ENCODE measurements at places on chromosomes 2 and 18.
A peak's percentile ranks its signal among the peaks of the same experiment; 100 is the strongest.

GRCh38 chr2:231383416-231384108 lies 11.9 kb upstream of the B3GNT7 start:
- DNase-seq = no peak

GRCh38 chr2:53989210-53989862 lies 18.5 kb upstream of the PSME4 start:
- DNase-seq = no peak

- DNase-seq = no peak
Observed at GRCh38 chr18:59877361-59877760, 22.4 kb upstream of the PMAIP1 start.

- no peak for DNase-seq
Observed at GRCh38 chr18:57803103-57803969, at the start of gene ATP8B1. ATP8B1 (minus strand) TSS chr18:57803315; CDS start chr18:57731807, 71,508 bp downstream.

DNA sequence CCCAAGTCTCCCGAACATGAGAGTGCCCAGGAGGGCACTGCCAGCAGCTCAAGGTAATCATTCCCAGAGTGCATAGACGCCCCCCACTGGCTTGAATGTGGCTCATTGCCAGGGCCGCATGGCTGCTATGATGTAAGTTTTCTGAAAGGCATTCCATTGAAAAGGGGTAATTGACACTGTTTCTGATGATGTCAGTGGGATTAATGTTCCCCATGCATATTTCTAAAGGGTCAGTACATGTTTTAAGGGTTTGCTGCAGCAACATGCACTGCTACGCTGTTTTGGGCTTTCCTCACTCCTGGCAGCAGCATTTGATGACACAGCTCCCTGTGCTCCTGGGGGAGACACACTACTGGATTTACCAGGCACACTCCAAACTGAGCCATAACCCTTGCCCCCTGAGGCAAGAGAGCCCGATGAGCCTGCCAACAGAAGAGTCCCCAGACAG lies 36.7 kb downstream of the KIAA2012 start:
- DNase-seq = no peak

DNA sequence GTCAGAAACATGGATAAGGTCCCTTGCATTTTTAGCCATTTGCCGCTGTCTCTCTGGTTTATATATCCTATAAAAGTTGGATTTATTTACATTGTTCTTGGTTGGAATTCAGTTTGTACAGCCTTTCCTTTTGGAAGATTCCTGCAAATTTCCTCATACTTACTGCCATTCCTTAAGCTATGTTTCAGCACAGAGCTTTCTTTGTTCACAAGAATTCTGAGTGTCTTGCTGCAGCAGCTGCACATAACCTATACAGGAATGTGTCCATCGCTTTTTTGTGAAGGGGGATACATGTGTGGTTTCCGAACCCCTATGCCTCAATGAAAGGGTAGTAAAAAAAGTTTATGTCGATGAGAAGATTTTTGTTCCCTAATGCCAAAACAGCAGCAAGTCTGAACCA lies 48.3 kb upstream of the CCDC68 start:
- no peak for DNase-seq

DNA sequence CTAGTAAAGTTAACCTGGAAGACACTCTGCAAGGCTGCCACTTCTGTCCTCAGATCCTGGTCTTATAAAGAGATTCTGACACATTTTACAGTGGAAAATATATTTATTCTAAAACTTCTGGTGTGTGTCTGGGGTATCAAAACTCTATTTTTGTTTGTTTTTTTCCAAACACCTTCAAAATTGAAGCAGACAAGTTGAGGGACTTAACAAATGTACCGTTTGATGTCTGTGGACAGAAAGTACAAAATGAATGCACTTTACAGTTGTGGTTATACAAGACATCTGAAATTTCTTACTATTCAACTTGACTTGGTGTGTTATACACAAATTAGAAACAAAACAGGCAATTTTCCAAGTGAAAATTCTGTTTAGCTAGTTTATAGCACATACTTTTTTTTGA lies 823.2 kb upstream of the SALL3 start:
- no peak for DNase-seq

DNA sequence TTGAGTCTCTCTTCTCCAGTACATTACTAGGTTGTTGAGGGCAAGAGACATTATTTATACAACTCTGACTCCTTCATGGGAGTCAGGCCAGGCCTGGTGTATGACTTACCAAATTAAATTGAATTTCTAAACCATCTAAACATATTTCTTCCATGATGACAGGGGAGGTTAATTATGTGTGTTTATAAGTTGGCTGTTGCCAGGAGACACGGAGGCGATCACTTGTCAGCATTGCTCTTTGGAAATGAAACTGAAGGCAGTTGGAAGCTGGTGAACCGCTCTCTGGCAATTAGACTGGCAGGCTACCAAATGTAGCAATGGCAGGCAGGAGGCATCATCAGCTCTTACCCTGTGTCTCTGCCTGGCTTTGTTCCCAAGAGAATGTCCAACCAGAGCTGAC lies 241.4 kb downstream of the KCNS3 start:
- DNase-seq = no peak

GRCh38 chr2:153106802-153107477 lies 371.6 kb downstream of the RPRM start:
- DNase-seq = no peak

- DNase-seq = no peak
Observed at GRCh38 chr2:232085164-232085563, 123.7 kb downstream of the DIS3L2 start.

GRCh38 chr2:107218208-107218607 lies 332.2 kb upstream of the ST6GAL2 start:
- no peak for DNase-seq

DNA sequence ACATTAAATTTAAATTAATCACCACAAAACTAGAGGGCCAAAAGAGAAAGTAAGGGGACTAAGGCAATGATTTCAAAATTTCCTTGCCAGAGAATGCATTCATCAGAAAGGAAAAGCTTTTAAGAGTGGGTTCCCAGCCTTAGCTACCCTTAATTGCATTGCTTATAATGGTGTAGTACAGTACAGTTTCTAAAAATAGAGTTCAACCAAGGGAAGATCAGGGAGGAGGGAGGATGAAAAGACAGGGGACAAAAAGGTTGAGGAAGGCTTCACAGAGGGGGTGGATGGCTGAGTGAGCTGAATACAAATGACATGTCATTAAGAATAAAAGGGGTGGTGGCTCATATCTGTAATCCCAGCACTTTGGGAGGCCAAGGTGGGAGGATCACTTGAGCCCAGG lies 119.9 kb downstream of the RBMS1 start:
- no peak for DNase-seq

GRCh38 chr18:77911971-77912605 lies 662.4 kb downstream of the GALR1 start:
- peak; percentile 40 for DNase-seq

DNA sequence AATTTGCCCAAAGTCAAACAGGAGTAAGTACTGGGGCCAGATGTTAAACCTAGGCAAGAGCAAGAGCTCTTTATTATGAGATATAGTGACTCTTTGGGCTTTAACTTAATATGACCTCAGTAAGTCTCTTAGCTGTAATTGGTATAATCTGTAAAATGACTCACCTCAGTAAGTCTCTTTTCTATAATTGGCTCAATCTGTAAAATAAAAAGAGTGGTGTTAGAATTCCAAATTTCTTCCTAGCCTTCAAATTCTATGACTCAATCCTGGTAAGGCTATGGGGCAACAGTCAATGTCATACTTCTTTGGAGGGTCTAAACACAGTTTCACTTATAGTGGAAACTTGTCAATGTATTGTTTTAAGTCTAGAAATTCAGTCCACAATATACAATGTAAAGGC lies 1608.9 kb upstream of the PIK3C3 start:
- no peak for DNase-seq

- DNase-seq = no peak
Observed at GRCh38 chr2:120691410-120691809, 44.3 kb upstream of the GLI2 start.

GRCh38 chr2:182761903-182762302 lies 45.8 kb downstream of the DNAJC10 start:
- DNase-seq = no peak

DNA sequence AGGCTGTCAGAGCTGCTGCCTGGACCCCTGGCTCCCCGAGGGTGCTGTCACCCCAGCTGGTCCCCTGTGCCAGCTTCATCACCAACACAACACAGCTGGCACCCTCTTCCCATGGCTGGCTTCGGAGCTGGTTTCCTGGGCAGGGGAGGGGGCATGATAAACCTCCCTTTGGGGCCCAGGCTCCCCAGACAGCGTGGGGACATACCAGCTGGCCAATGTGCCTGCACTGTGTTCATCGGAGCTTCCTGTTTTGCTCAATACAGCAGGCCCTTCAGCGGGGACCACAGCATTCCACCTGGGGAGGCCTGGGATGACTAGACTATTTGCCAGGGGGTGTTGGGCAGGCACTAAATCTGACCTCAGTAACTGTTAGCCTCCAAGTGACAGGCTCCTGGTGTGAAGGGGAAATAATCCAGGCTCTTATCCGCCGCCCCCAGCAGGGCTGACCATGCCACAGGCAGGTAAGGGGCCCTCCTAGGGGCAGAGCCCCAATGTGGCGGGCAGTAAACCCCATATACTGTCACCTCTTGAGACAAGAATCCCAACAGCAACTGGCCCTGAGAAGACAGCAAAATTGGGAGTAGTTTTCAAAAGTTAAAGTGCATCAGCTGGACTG lies 44.6 kb downstream of the EMX1 start:
- no peak for DNase-seq

GRCh38 chr2:219783359-219783975 lies 156.0 kb downstream of the SLC4A3 start:
- DNase-seq = no peak

GRCh38 chr2:229419158-229419557 lies 148.1 kb upstream of the PID1 start:
- DNase-seq = no peak

DNA sequence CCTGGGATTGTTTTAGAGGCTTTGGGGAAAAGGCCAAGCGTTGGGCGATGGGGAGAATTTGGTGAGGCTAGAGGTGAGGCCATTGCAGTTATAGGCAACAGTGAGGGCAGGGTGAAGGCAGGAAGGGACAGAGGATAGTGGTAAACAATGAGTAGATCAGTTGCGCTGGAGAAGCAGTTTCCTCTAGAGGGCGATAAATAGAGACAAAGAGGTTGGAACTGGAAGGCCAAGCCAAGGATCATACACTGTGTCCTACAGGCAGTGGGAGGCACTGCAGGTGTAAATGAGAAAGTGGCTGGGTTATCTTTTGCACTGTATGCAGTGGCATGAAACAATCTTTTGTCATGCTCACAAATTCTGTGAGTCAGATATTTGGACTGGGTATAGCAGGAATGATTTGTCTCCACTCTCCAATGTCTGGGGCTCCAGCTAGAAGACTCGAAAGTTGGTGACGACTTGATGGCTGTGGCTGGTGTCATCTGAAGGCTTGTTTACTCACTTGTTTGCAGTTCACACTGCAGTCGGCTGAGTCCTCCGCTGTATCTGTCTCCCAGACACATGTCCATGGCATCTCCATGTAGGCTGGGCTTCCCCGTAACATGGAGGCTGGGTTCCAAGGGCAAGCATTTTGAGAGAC lies 82.1 kb downstream of the TNP1 start:
- DNase-seq = no peak

DNA sequence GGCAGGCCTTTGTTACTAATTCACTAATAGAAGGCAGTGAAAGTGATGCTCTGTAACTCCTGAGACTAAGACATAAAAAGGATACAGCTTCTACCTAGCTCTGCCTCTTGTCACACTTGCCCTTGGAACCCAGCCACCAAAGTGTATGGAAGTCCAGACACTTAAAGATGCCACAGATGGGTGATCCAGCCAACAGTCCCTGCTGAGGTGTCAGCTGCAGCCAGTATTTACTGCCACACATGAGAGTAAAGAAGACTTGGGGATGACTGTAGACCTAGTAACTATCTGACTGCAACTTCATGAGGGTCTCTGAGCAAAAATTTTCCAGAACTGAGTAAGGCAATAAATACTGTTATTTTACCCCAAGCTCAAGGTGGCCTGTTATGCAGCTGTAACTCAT lies 8.8 kb downstream of the IMMT start:
- DNase-seq = no peak

DNA sequence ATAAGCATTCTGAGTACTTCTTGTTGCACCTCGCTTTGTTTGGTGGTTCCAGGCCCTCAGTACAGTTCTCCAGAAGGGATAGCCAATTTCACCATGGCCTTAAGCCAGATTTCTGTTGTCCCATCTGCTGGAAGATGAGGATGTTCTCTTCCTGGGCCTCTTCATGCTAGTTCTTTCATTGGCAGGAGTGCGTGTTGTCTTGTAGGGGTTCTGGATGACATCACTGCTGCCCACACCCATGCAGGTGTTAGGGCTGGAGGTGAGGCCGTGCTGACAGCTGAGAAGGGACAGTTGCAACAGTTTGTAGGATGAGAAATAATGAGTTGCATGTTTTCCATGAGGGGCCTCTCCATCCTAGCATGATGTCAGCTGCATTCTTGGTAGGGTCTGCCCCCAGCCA lies 142.9 kb downstream of the LDLRAD4 start:
- no peak for DNase-seq

DNA sequence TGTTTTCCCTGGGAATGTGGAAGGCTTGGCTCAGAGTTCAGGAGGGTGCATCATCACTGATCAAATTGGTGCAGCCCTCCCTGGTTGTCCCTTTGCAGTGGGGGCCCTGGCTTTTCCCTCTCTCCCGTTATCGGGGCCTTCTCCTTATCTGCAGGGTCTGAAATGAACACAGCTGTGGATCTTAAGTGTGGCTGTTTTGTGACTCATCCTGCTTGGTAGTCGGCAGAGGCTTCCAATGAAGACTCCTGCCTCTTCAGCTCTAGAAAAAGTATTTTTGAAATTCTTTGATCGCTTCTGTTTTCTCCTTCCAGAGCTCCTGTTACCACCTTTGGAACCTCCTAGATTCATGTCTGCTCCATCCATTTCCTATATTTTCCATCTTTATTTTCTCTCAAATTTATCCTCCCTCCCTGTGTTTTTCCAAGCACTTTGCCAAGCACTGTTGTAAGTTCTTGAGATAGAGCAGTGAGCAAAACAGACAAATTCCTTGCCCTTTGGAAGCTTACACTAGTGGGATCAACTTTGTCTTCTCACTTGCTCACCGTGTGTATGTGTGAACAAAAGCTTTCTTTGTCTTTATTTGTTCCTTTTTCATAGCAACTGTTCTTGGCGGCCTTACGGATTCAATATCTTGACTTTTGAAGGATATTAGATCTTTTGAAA lies 45.7 kb downstream of the RALB start:
- no peak for DNase-seq

- no peak for DNase-seq
Observed at GRCh38 chr2:21268878-21269224, 145.1 kb downstream of the TDRD15 start.

- DNase-seq = no peak
Observed at GRCh38 chr2:241224851-241225438, 36.5 kb downstream of the ANO7 start.

GRCh38 chr2:145677371-145677770 lies 1157.5 kb upstream of the ZEB2 start:
- DNase-seq = no peak

DNA sequence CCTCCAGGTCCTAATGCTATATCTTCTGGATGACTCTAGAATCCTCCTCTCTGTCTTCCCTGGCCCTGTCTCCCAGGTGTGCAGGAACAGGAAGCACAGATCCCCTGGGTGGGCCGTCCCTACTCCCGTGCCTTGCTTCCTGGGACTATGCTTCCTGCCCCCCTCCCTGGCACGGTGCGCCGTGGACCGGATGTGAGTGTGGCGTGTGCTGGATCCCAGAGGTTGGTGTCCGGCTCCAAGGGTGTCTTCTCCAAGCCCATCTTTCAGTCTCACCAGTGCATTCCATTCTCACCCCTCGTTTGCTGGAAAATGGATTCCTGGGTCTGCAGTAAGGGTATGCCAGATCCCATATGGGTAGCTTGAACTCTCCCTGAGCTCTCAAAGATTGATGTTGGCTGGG lies 144.4 kb upstream of the TWIST2 start:
- DNase-seq = no peak

GRCh38 chr2:239684996-239685395 lies 284.2 kb upstream of the HDAC4 start:
- DNase-seq = no peak

Data from NCI-H2107 (cell line).